Stimulated activated CD8-positive, alpha-beta memory T cell treated with anti-CD3 and anti-CD28 coated beads, Interleukin-2, amount 100 ng/mL, for 1 hour (primary cell): ENCODE measurements at places on chromosomes 3 and 15.

DNA sequence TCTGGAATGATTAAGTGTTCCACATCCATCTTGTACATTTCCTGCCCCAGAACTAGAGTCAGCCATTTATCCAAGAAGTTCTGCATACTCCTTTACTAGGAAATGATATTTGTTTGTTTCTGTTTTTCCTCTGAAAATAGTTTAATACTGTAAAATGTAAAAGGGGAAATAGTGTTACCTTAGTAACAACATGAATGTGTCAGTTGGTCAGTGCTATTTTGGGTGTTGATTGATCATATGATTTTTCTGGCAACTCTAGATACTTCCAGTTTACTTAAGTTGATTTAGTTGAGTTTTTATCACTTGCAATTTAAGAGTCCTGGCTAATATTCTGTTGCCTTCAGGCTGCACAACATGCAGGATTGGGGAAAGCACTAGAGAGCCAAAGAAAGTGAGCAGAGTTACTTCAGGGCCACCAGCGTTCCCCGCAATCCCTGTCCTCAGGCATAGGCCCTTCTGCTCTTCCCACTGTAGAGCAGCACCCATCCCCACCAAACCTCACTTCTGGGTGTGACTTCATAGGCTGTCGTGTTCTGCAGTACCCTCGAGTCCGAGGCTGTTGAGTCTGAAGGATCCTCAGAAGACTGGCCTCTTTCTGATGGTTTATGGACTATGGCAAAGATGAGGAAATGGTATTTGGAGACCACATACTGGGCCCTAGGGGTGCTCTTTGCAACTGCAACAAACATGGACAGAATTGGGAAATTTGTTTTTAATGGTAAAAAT, 69.0 kb downstream of the CHD2 start:
- no peak for DNase-seq

GRCh38 chr3:123331006-123331405, 117.9 kb downstream of the ADCY5 start:
- no peak for DNase-seq

GRCh38 chr3:110598847-110599490, 472.6 kb upstream of the NECTIN3 start:
- no peak for DNase-seq

GRCh38 chr3:127669541-127670228, 3.1 kb upstream of the ABTB1 start:
- no peak for DNase-seq

DNA sequence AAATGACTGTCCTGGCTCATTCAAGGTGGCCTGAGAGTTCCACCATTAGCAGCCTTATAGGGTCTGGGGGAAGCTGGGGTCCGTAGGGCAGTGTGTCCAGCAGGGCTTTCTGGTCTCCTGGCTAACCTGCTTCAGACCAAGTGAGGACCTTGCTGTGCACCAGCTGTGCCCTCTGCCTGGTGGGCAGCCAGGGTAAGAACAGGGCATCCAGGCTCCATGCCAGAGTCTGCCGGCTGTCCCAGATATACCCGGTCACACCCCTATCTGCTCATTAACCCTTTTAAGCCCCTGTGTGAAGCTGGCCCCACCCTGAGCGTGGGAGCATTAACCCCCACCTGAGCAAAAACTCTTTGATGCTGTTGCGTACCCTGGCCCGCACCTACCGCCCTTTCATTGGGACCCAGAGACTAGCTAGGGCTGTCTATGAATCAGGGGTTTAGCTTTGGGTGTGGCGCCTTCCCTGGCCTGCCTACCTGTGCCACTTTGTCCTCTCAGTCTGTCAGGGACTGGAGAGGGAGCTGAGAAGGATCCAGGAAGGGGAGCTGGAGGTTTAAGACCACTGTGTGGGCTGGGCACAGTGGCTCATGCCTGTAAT, 17.6 kb downstream of the SEMA3F start:
- DNase-seq, result no peak

- DNase-seq, result no peak
These were observed 22.1 kb downstream of the ATP2B2 start for GRCh38 chr3:10483364-10483675.
